Epithelial cell of alveolus of lung (primary cell): ENCODE measurements at places on chromosomes 13 and 19. TPM values are rescaled to one million over a fixed set of nuclear protein-coding genes. Genes with fewer than 3 reads are reported as not detected.

Gene DZIP1
- 30.3 and 42.2 TPM in 2 replicates for total RNA-seq

Gene LIM2
- not detected in 2 replicates for total RNA-seq

Gene SNRPA
- total RNA-seq, result 132 and 154 TPM in 2 replicates

Gene GAPDHS
- total RNA-seq, result not detected in 2 replicates

Gene ARID3A
- 12.2 and 14.5 TPM in 2 replicates for total RNA-seq

Gene LYL1
- 0.48 and 6.5 TPM in 2 replicates for total RNA-seq

Gene HCST
- total RNA-seq, result not detected in 2 replicates

Gene ZNF443
- total RNA-seq, result 1.7 and 2.2 TPM in 2 replicates

Gene DENND1C
- total RNA-seq, result not detected in 2 replicates

Gene SIGLECL1
- not detected in 2 replicates for total RNA-seq

Gene PPP1R37
- total RNA-seq, result 16.2 and 32.3 TPM in 2 replicates

Gene NLRP5
- total RNA-seq, result not detected in 2 replicates

Gene TEX29
- not detected in 2 replicates for total RNA-seq

Gene ZNF724
- total RNA-seq, result 4.8 and 10.9 TPM in 2 replicates

Gene ZNF677
- 9.2 and 25.4 TPM in 2 replicates for total RNA-seq

Gene ERICH4
- total RNA-seq, result not detected in 2 replicates

Gene ATP8B3
- total RNA-seq, result 0.52 and 6.9 TPM in 2 replicates

Gene CYP4F8
- total RNA-seq, result not detected in 2 replicates

Gene SIGLEC5
- not detected in 2 replicates for total RNA-seq

Gene MADCAM1
- total RNA-seq, result not detected in 2 replicates

Gene ATP8A2
- total RNA-seq, result under 0.01 and 1.2 TPM in 2 replicates

Gene HCN2
- 1.6 and 2.7 TPM in 2 replicates for total RNA-seq

Gene SHC2
- 0.91 and 9.1 TPM in 2 replicates for total RNA-seq

Gene CD37
- not detected in 2 replicates for total RNA-seq

Gene SDHAF1
- 35.6 and 42.5 TPM in 2 replicates for total RNA-seq

Gene NANOS3
- not detected in 2 replicates for total RNA-seq

Gene SWSAP1
- total RNA-seq, result 1.2 and 4.6 TPM in 2 replicates

Gene SLC25A23
- total RNA-seq, result 34.1 and 79.8 TPM in 2 replicates

Gene ZNF665
- total RNA-seq, result 0.65 and 3.8 TPM in 2 replicates

Gene ADGRE2
- total RNA-seq, result 5.2 and 6.1 TPM in 2 replicates

Gene C19orf38
- total RNA-seq, result 0.78 and 2.6 TPM in 2 replicates

Gene ZNF846
- total RNA-seq, result 5.4 and 5.7 TPM in 2 replicates

Gene KLK4
- total RNA-seq, result not detected in 2 replicates

Gene ZNF442
- total RNA-seq, result 0.26 and 1.4 TPM in 2 replicates

Gene OLFM2
- 2.8 and 25.9 TPM in 2 replicates for total RNA-seq

Gene ZNF235
- total RNA-seq, result 1.2 and 4.0 TPM in 2 replicates

Gene FCGBP
- under 0.01 TPM in 1 of 2 replicates, not detected in the other for total RNA-seq

Gene CCL25
- not detected in 2 replicates for total RNA-seq

Gene SYNE4
- 0.08 and 1.2 TPM in 2 replicates for total RNA-seq

Gene GSX1
- not detected in 2 replicates for total RNA-seq

Gene TMEM86B
- 0.56 and 1.8 TPM in 2 replicates for total RNA-seq

Gene KPNA3
- 29.1 and 33.9 TPM in 2 replicates for total RNA-seq

Gene LMTK3
- total RNA-seq, result 0.26 and 4.5 TPM in 2 replicates

Gene NKPD1
- total RNA-seq, result under 0.01 and 0.16 TPM in 2 replicates

Gene TNFSF13B
- 1.3 and 4.1 TPM in 2 replicates for total RNA-seq

Gene OR10H1
- not detected in 2 replicates for total RNA-seq

Gene RXFP2
- not detected in 2 replicates for total RNA-seq

Gene PSG2
- total RNA-seq, result not detected in 2 replicates

Gene ICAM1
- total RNA-seq, result 36.0 and 177 TPM in 2 replicates

Gene LHB
- total RNA-seq, result 0.52 and 1.2 TPM in 2 replicates

Gene RPL36
- total RNA-seq, result 1,098 and 1,956 TPM in 2 replicates

Gene APOE
- total RNA-seq, result 12.5 and 510 TPM in 2 replicates

Gene C1QTNF9
- total RNA-seq, result not detected in 2 replicates

Gene CYP4F3
- total RNA-seq, result 0.13 TPM in 1 of 2 replicates, not detected in the other

Gene APOC4
- not detected in 2 replicates for total RNA-seq

Gene APC2
- under 0.01 and 0.16 TPM in 2 replicates for total RNA-seq
